ENCODE measurements at places on chromosomes 2 and 18.

- no peak for DNase-seq
These were observed 1.9 kb downstream of the GLB1L start for GRCh38 chr2:219243291-219243761.

DNA sequence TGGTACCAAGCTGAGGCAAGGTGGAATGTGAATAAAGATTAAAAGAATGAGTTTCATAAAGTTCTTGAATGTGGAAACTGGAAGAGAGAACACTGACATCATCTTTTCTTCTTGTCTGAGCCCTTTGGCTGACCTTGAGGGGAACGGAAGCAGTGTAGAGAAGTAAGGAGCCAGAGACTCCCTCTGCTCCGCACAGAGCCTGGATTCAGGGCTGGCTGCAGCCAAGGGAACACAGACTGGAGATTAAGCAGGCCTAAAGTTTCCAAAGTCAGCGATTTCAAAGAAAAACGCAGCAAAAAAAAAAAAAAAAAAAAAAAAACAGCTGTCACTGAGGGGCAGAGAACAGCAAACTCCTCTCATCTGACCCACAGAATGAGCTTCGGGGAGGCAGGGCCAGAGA lies 19.3 kb upstream of the ALK start:
- DNase-seq: no peak

DNA sequence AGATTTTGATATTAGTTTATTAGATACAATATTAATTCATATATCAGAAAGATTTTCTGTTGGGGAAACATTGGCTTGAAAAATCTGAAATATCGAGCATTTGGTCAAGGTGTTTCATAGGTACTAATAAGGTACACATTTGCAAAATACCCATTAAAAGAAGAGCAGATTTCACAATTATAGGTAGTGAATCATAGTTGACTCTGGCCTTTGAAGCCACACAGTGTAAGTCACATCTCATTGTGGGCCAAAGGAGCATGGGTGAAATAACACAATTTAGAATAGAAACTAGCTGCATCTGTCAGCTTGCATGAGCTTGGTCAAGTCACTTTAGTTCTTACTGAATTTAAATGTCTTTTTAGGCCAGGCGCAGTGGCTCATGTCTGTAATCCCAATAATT lies 4.9 kb downstream of the KDM3A start:
- DNase-seq: no peak

DNA sequence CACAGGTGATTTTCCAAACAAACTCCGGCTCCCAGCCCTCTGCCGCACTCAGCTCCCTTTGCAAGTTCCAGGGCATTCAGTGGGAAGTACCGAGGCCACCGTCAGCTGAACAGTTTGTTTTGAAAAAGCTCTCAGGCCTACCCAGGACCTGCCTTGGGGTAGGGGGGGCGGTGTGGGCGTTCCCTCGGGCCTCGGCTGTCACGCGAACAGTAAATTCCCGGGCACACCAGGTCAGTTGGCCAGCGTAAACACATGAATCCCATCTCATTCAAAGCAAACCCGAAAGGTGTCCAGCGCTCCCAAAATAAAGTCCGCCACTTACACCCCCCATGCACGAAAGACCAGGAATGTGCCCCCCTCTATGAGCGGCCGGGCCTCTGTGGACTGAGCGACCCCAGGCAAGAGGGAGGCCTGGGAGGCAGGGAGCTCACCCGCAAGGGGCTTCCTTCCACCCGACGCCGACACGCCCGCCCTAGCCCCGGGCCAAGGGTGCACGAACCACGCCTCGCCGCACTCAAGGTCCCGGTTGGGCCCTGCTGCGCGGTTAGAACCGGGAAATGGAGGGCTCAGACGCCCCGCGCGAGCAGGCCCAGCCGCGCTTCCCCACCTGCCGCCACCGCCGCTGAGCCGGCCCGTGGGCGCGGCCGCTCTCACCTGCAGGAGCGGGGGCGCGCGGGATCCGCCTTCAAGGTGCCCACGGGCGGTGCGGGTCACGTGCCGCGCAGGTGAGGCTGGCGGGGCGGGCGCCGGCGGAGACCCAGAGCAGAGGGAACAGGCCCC lies at the start of gene WDSUB1:
Gene WDSUB1 (minus strand): TSS at position 775 of the 780 bp plus-strand sequence. CDS start 3,634 bp downstream, outside the sequence.
- DNase-seq: peak; percentile 28

GRCh38 chr2:195586062-195586714 lies 70.8 kb upstream of the SLC39A10 start:
- DNase-seq: no peak

DNA sequence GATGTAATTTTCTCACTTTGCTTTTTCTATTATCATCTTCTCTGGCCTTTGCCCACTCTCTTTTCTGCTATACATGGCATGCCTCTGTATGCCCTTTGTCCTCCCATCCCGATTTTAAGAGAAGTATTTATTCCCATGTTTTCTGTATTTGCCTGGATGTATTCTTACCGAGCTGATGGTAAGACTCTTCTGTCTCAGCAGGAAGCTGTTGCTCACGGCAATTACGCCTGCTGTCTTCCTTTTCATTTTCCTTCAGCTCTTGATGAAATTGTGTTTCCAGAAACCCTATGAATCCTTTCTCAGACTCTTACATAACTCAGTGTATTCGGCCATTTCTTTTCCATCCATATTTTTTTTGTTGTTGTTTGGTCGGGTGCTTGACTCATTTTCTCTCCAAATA lies 121.6 kb downstream of the SP3 start:
- DNase-seq: no peak

GRCh38 chr2:239321596-239322415 lies 79.0 kb downstream of the HDAC4 start:
- peak; percentile 29 for DNase-seq

GRCh38 chr2:88832311-88832991 lies 141.0 kb downstream of the RPIA start:
- DNase-seq: no peak

DNA sequence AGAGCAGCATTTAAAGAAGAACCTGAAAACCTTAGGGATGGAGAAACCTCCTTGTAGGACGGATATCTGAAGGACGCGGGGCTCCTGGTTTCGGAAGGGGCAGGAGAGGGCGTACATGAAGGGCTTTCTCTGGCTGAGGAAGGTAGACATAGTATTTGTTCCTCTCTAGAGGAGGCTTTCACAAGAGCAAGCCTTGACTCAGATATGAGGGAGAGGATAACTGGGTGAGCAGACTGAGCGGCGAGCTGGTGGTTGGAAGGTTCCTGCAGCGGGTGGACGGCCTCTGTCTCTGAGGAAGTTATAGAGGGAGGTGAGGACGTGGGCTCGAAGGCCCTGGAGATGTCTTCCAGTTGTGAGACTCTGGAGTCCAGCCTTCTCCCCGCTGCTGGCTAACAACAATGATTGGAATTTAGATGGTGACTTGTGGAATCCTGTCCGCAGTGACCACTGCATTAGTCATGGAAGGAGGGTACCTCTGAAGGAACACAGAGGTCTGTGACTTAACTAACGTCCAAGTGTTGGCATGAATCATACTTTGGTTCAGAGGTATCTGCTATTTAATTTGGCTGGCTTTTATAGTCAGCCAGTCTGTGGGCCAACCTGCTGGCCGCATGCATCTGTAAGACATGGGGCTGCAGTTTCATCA lies 80.9 kb downstream of the ASAP2 start:
- DNase-seq: no peak

GRCh38 chr18:62399781-62400308 lies 74.7 kb downstream of the TNFRSF11A start:
- DNase-seq: no peak

GRCh38 chr18:31609886-31610285 lies 18.2 kb downstream of the TTR start:
- DNase-seq: no peak

GRCh38 chr18:45136381-45137086 lies 455.8 kb downstream of the SETBP1 start:
- DNase-seq: no peak

DNA sequence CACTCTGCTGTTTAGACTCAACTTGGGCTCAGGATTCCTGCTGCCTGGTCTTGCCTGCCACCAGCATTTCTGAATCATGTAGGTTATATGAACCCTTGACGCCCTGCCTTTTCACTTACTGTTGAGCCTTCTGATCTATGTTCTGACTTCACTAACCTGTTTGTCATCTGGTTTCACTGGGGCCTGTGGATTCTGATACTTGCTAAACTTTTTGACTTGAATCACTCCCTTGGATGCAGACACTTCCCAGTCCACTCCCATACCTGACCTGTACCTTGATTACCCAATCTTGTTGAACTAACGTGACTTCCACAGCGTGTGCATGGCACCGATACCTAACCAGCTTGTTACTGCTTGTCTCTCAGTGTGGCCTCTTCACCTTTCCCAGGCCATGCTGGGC lies 35.6 kb upstream of the SPAG16 start:
- no peak for DNase-seq

- DNase-seq: no peak
These were observed 75.9 kb upstream of the CAB39 start for GRCh38 chr2:230636684-230637271.

- no peak for DNase-seq
These were observed 539 bp downstream of the LAPTM4A start for GRCh38 chr2:20050646-20051531.

- no peak for DNase-seq
These were observed 21.0 kb downstream of the CIB4 start for GRCh38 chr2:26620031-26620605.

GRCh38 chr2:96838345-96839292 lies 5.2 kb downstream of the ANKRD23 start:
- no peak for DNase-seq

- no peak for DNase-seq
These were observed 176.4 kb downstream of the ZNF516 start for GRCh38 chr18:76318607-76319006.

GRCh38 chr2:241413929-241414580 lies 58.0 kb downstream of the FARP2 start:
- no peak for DNase-seq

- DNase-seq: no peak
These were observed 290.3 kb upstream of the CCDC68 start for GRCh38 chr18:55249550-55249949.

GRCh38 chr2:85309699-85310321 lies 18.0 kb downstream of the TGOLN2 start:
- no peak for DNase-seq

DNA sequence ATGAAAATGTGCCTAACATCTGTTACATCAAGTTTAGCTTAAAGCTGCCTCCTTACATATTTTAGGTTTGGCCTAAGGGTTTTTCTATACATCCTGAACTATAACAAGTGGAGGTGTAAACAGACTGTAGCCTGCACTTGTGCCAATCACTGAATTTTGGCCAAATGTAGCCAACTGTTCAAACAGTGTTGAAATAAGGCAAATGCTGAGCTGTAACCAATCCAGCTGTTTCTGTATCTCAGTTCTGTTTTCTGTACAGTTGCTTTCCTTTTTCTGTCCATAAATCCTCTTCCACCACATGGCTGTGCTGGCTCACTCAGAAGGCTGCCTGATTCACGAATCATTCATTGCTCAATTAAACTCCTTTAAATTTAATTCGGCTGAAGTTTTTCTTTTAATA lies 19.2 kb upstream of the CAPN13 start:
- DNase-seq: no peak

DNA sequence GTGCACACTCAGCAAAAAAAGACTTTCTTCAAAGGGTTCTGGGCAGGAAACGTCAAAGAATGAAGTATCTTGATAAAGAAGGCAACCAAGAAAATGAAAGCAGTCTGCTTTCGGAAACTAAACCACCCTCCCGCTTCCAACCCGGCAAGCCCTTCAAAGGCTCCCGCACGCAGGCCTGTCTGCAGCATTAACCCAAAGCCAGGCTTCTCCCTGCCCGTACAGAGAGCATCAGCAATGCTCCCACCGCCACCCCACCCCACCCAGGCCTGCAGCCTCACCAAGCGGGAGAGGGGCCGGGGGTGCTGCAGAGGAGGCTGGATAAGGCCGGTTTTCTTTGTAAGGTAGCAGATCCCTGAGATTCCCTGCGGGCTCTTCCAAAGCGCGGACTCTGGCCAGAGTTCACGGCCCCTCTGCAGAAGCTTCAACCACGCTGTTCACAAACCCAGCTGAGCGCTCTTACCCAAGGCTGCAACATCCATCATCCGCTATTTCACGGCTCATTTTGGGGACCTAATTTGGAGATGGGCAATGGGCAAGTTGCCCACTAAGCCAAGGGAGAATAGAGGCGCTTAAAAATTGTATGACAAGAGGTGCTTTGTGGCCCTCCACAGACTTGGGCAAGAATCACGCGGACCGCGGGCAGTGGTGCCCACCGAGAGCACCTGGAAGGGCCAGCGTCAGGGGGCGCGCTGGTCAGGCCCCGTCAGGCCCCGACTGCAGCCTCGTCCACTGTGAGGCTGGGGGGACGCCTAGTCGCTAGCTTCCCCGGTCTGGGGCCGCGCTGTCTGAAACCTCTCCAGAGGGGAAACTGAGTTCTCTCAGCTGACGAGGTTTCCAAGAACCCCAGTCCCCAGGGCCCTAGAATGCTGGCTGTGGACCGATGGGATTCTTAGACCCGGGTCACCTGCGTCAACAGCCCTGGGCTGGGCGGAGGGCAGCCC lies 225.4 kb upstream of the ID2 start:
- peak; percentile 13 for DNase-seq

DNA sequence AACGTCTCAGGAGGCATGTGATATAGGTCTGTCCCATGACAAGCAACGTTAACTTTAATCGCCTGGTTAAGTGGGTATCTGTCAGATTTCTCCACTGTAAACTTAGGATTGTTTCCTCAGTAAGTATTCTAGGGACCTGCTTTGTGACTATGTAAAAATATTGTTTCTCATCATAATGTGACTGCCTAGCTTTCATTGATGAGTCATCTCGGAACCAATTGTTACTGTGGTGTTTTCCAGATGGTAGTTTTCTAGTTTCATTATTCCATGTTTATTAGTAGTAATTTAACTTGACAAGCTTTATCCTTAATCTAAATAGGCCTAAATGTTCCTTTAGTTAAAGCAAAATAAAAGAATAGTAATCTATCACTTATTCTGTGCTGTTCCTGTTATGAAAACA lies 28.2 kb upstream of the GATA6 start:
- DNase-seq: no peak

DNA sequence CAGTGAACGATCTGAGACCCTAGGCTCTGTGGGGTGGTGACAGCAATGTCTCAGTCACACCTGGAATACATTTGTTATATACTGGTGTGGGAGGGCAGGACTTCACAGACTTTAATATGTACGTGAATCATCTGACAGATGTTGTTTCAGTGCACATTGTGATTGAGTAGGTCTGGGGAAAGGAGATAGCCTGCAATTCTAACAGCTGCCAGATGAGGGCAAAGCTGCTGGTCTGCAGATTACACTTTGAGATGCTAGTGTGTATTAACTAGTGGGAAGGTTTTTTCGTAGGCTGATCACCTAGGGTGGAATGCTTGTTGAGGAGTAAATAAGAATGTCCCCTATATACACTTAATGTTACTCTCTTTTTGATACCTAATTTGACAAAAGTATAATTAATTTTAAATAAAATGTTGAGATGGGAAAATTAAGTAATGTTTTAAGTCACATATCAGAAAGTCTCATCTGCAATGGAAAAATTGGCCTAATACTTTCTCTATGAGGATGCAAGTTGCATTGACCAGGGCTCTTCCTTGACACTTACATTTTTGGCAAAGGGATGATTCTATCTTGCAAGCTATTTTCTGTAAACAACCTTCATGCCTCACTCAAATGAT lies 496.9 kb upstream of the HNMT start:
- no peak for DNase-seq

- no peak for DNase-seq
These were observed 41.3 kb downstream of the MYCN start for GRCh38 chr2:15981646-15982045.

- no peak for DNase-seq
These were observed 489.1 kb upstream of the ACVR2A start for GRCh38 chr2:147355706-147356105.

- DNase-seq: no peak
These were observed 435.6 kb downstream of the TDRD15 start for GRCh38 chr2:21559351-21559750.

All from activated CD4-positive, CD25-positive, alpha-beta regulatory T cell (primary cell).